SJCRH30 (cell line): ENCODE measurements at places on chromosomes 7 and 10.
A peak's percentile ranks its signal among the peaks of the same experiment; 100 is the strongest.

DNA sequence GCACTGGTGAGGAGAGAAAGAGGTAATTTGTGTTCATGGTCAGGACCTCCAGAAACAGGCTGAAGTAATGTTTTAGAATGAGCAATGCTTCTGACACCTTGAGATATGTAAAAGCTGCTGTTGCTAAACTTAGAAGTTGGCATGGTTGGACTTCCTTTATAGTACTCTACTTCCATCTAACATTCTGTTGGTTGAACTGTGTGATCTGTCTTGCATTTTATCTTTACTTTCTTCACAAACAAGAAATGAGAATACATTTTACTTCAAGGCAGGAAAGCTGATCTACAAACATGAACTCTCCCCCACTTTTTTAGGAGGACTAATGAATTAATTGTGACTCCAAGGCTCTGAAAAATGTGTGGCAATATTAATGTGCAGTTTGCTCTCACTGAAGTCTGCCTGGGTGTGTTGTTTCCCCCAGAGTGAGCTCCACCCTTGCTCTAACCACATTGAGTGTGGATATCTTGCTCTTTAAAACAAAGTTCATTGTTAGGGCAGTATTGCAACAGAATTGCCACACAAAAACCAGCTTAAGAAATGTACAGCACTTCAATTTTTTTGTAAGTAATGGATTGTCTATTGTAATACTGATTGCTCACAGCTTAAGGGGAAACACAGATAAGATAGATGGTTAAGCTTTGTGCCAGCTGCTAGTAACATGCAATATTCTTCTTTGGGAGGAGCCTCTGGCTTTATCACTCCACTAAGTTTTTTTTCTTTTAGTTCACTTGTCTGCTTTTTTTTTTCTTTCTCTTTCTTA, 69.0 kb downstream of the ADD3 start:
- DNase-seq: peak; percentile 11

DNA sequence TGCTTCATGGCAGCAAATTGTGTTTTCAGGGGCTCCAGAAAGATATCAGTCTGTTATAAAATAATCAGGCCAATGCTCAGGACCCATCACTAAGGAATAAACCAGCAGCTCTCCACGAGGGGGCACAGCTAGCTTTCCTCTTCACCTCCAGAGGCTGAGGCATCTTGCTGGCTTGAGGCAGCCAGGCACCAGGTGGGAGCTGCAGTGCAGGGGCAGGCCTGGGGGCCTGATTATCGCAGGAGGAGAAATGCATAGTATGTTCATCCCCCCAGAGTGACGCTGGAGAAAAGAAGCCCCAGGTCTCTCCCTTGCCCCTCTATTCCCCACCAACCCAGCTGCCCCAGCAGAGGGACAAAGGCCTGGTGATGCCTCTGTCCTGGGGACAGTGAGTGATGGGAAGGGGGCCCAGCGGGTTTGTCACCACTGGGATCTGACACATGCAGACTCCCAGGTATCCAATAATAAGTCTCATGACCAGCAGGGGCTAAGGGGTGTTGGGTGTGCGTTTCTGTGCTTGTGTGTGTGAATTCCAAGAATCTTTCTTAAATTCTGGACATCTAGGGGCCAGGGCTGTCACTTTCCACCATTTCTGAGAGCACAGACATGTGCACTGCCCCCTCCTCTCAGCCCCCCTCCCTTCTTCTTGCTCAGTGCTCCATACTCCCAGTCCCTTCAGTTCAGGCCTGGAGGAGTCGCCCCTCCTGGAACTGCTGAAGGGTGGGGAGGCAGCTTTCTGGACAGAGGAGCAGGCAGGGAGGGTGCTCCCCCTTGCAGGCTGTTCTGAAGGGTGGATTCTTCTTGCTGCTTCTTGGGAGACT, 128.1 kb upstream of the FAM20C start:
- DNase-seq: peak; percentile 53

DNA sequence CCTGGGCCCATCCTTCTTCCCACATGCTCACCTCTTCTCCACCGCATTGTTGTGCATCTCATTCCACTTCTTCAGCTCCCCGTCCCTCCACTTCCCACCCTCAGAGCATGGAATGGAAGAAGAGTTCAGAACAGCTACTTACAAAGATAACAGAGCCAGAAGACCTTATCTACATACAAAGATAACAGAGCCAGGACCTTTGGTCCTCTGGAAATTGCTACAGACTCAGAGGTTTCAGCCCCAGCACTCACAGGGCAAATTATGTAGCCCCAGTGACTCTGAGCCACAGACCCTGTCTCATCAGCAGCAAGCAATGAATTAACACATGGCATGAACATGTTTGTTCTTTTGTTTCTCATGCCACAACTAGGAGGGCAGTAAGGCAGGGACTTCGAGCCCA, 28.7 kb upstream of the SLC29A3 start:
- no peak for DNase-seq

DNA sequence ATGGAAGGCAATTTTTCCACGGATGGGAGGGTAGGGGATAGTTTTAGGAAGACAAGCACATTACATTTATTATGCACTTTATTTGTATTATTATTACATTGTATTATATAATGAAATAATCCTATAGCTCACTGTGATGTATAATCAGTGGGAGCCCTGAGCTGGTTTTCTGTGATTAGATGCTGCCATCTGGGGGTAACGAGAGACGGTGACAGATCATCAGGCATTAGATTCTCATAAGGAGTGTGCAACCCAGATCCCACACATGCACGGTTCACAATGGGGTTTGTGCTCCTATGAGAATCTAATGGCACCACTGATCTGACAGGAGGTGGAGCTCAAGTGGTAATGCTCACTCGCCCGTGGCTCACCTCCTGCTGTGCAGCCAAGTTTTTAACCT, 103.9 kb upstream of the STK17A start:
- DNase-seq: peak; percentile 30

DNA sequence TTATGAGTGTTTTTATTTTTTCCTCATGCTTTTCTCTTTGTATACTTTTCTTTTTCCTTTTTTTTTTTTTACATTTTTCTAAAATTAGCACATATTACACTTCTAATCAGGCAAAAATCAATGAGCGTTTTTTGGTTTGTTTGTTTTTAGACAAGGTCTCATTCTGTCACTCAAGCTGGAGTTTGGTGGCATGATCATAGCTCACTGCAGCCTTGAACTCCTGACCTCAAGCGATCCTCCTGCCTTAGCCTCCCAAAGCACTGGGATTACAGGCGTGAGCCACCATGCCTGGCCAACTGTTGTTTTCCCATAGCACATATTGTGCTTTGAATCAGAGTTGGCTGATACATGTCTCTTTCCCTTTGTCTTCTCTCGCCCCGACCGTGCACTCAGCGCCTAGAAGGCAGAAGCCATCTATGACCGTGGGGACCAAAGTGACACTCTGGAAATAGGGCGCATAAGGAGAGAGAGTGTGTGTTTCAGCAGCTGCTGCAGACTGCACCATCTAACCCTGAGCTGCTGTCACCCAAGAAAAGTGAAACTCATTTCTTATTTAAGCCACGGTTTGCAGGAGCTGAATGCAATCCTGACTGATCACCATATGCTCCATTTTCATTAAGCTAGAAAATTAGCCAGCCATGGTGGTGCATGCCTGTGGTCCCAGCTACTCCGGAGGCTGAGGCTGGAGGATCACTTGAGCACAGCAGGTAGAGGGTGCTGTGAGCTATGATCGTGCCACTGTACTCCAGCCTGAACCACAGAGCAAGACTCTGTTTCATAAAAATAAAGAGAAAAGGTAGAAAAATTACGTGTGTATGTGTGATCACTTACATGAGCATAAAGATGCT, 41.4 kb upstream of the GTF2I start:
- no peak for DNase-seq

- no peak for DNase-seq
Observed at GRCh38 chr7:106522696-106523095, 138.3 kb downstream of the CCDC71L start.

- peak; percentile 36 for DNase-seq
Observed at GRCh38 chr10:112912410-112912928, 37.6 kb upstream of the TCF7L2 start.

DNA sequence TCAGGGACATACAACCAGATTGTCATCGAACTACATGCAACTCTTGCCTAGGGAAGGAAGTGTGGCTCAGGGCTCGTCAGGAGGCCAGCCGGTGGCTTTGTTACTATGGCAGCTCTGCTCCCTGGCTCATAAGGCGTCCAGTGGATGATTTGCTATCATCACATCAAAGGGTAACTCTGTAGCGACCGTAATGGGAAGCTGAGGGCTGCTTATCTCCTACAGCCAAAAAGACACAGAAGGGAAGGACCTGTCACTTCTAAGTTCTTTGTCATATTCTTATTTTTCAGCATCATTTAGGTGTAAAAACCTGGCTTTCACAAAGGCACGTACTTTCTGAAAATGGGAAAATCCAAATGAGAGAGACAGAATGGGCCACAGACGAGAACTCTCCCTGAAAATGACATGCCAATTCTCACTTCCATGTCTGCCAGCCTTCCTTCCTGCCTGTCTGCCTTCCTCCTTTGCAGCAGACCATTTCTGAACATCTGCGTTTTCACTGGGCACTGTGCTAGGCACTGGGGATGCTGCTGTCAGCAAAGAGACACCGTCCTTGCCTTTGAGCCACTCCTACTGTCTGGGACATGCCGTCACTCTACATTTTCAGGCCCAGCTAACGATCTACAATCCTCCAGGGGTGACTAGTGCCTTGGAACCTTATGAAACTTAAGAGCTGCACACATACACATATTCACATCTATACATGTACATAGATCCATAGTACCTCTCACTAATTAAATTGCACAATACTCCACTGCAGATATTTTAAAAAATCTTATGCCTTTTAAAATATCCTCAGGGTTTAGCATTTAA, 26.9 kb downstream of the ENKUR start:
- DNase-seq: no peak

DNA sequence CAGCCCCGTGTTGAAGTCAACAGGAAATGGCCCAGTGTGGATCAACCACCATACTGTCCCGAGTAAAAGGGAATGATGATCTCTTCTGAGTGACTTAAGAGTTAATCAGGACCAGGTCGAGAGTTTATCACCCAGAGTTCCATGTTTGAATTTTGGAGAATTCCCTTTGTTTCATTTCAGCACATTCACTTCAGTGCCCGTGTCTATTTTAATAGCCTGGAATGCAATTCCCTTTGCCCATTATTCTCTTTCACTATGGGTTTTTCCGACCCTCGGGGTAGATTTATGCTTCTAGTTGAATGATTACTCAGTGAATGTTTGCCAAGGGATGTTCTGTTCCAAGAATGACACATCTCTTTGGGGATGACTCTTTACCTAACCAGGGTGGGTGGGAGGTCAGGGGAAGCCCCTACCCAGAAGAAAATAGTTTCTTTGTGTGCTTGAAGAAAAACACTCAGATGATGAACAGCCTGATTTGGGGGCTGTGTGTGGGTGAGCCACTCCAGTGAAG, 594.9 kb downstream of the INHBA start:
- no peak for DNase-seq

- no peak for DNase-seq
Observed at GRCh38 chr7:36765605-36766004, 41.3 kb upstream of the AOAH start.

GRCh38 chr10:110751850-110752249, 107.7 kb downstream of the RBM20 start:
- no peak for DNase-seq
